ENCODE measurements at places on chromosomes 12 and 14.

GRCh38 chr12:53695152-53696145 is 19.6 kb upstream of the ATP5MC2 start:
- DNase-seq: peak; percentile 69

GRCh38 chr12:15757553-15758255 is 31.5 kb downstream of the EPS8 start:
- DNase-seq: peak; percentile 93

- DNase-seq: no peak
Measured at GRCh38 chr14:90758959-90759358, 57.3 kb downstream of the TTC7B start.

GRCh38 chr12:65977384-65977783 is 153.1 kb downstream of the HMGA2 start:
- no peak for DNase-seq

Data from fibroblast of lung (primary cell).